NCI-H460 (cell line): ENCODE measurements at places on chromosomes 5 and 9.

- DNase-seq: no peak
These were observed 577.4 kb downstream of the ACTL7B start for GRCh38 chr9:108278341-108278740.

GRCh38 chr5:109743041-109743531 is 53.4 kb downstream of the MAN2A1 start:
- DNase-seq: peak; percentile 43

GRCh38 chr9:114164191-114164794 is 9.0 kb downstream of the COL27A1 start:
- no peak for DNase-seq

DNA sequence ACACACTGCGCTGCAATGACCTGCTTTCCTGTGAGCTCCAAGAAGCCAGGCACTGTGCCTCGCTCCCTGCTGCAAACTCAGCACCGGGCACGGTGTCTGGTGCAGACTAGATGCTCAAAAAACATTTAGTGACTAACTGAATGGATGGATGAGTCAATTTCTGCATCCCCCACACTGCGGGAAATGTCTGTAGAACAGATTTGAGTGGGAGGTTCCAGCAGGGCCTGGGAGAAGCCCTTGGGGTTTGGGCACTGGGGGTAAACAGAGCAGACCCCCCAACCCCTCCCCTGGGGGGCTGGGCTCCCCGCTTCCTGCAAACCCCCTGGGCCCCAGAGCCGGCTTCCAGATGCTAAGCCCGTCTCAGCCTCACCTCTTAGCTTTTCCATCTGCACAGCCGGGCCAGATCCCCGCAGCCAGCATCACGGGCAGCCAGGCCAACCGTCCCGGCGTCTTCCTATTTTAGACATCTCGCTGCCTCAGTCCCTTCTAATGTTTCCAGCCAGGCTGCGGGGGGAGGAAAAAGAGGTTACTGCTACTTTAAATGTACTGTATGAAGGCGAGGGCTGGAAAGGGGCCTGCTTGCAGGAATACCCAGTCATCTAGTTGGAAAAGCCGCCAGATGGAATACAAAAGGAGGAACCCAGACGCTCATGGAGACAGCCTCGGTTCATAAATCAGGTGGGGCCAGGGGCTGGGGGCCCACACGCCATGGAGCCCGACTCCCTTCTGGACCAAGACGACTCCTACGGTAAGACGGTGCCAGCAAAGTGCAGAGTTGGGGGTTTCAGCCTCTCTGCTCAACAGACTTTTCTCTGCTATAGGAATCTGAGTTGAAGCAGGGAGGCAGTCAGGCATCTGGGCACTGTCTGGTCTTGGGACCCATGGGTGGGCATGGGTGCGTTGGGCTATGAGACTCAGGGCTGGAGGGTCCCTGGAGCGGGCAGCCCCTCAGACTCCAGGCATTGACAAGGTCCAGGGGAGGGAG is 67.1 kb upstream of the GGTA1 start:
- no peak for DNase-seq

DNA sequence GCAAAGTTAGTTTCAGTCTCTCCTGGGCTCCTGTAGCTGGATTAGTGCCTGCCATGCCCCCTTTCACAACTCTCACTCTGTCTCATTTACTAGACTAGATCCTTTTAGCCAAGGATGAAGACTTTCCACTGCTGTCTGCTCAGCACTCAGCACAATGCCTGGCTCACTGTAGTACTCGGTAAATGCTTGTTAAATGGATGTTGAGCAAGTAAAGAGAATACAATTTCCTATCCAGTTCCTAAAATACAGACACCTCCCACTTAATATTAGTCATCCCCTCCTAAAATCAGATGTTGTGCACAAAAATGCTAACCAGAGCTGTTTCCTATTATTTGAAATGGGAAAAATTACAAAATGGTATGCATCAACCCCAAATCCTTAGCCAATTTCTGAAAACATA is 195.8 kb downstream of the SREK1 start:
- no peak for DNase-seq

DNA sequence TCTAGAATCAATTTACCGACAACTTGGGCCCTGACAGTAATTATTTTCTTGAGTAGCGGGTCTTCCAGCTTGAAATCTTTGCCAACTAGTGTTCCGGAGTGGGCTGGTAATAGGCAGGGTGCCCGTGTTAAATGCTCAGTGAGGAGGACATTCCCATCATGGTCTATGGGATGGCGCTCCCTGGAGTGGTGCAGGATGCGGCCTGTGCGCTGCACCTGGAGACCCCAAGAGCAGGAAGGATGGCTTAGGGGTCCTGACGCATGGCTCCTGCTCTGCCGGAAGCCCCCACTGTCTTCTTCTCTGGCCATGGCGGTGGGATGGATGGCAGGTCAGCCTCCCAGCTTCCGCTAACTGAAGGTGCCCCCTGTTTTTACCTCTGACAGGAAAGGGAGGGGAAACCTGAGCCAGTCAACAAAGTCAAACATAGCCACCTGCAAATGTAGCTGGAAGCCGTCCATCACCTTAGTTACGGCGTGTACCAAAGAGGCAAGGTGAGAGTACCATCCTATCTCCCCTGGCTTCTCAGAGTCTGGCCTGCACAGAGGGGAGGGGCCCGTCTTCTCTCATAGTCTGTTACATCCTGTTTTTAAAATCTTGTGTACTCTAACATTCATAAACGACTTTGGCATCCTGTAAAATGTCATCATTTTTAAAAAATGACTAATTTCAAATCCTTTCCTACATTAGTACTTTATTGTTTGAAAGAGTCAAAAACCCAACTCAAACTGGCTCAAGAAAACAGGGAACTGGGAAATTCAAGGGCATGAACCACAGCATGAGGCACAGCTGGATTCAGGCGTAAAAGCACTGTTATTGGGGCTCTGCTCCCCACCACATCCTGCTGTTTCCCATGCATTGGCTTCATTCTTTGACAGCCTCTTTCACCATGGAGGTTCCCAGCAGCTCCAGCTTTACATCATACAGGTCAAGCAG is 28.5 kb upstream of the UNC5A start:
- no peak for DNase-seq

DNA sequence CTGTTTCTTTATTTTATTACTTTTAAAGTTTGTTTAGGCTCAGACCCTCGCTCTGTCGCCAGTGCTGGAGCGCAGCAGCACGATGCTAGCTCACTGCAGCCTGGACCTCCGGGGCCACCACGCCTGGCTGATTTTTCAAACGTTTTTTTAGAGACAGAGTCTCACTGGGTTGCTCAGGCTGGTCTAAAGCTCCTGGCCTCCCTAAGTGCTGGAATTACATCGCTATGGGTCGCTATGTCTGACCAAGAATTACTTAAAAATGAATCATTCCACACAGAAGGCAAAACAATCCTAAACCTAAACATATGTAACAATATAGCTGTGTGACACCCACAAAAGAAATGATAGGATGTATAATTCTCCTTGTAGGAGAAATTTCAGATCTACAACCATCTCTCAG is 86.9 kb upstream of the SIMC1 start:
- no peak for DNase-seq

- DNase-seq: no peak
These were observed 57.7 kb downstream of the PDE6A start for GRCh38 chr5:149886692-149887470.

GRCh38 chr5:89351222-89351621 is 468.2 kb upstream of the MEF2C start:
- DNase-seq: peak; percentile 5

DNA sequence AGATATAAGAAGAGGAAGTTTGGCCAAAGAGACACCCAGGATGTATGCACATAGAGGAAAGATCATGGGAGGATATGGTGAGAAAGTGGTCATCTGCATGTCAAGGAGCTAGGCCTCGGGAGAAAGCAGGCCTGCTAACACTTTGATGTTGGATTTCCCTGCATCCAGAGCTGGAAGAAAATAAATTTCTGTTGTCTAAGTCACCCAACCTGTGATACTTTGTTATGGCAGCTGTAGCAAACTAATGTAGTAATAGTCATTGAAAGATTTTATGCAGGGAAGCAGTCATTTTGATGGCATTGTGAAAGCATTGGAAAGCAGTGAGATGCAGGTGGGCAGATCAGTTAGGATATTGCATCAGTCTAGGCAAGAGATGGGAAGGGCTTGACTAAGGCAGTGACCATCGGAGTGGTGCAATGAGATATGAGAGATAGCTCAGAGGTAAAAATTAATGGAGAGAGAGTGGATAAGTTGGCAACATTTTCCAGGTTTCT is 24.5 kb upstream of the FOCAD start:
- DNase-seq: no peak

- DNase-seq: no peak
These were observed 72.7 kb downstream of the TTLL11 start for GRCh38 chr9:122020398-122020797.
